Activated CD8-positive, alpha-beta T cell treated with anti-CD3 and anti-CD28 coated beads, Interleukin-2, amount 10 ng/mL, durations not matched to agents 7 days and 5 days (primary cell): ENCODE measurements at places on chromosomes 2 and 18.

DNA sequence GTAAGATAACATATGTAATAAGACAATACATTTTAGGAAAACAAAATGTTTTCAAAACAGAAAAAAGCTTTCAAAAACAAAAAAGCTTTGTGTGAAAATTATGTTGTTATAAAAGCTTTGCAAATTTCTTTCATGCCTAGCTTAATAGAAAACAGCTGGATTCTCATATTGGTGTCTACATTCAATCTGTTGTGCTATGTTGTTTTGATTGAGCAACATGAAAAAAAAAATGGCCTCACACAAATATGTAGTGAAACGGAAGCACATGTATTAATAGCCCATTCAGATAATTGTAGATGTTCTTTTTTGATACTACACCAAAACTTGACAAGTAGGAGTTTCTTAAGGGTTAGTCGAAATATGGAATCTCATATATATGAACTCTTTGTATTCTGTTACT, 197.5 kb downstream of the ZEB2 start:
- H3K36me3 ChIP-seq, result peaks cover 40% of the 10 kb centered on the region
- H3K27ac ChIP-seq, result no peak overlapping the region
- H3K27me3 ChIP-seq, result no peaks in the 10 kb centered on the region
- DNase-seq, result no peak

- peaks cover 55% of the 10 kb centered on the region for H3K27me3 ChIP-seq
- H3K36me3 ChIP-seq, result no peaks in the 10 kb centered on the region
- no peak overlapping the region for H3K27ac ChIP-seq
- H3K4me3 ChIP-seq, result no peak overlapping the region
Observed at GRCh38 chr2:218895326-218895725, 14.7 kb downstream of the WNT10A start.

DNA sequence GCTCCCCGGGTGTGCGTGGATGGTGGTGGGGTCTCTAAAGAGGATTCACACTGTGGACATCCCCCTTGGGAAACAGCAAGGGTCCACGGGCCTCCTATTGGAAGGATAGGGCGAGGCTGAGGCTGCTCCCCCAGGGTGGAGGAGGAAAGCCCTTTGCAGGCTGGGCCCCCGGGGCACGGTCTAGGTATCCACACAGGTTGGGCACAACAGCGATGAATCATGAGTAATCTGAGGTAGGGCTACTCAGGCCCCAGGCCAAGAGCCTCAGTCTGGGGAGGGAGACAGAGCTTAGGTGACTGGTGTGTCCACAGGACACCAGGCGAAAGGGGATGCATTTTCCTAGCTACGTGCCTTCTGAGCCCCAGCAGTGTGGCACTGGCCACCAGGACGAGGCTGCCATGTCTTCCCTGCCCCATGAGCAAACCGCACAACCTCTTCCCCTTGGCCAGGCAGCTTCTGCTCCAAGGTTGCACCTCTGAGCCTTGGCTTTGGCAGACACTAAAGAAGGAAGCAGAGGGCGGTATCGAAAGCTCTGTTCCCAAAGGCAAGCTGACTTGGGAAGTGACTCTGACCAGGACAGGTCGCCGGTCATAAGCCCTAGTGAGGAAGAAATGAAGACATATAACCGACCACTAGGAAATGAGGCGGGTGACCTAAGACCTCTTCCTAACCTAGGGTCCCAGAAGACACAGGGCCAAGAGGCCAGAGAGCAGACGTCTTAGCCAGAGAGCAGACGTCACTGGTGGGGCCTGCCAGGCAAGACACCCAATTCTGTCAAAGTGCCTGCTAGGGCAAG, 14.6 kb upstream of the SEMA4C start:
- H3K36me3 ChIP-seq, result no peaks in the 10 kb centered on the region
- H3K27ac ChIP-seq, result no peak overlapping the region
- H3K4me3 ChIP-seq, result no peak overlapping the region
- H3K27me3 ChIP-seq, result no peaks in the 10 kb centered on the region

DNA sequence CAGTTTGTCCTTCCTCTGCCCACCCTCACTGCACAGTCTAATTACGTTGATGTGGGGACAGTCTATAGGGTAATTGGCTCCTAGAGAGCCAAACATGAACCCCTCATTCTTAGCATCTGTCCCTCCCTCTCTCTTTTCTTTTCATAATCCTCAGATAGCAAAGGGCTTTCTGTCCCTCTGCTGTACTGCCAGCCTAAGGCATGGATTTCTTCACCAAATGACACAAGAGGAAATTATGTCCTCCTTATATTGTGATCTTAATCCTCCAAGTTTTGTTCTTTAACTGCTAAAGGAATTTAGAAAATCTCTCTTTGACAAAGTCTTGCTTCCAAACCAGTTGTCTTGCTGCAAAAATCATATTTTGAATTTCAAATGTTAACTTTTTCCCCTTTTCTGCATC, 18.5 kb downstream of the ANTXR1 start:
- peaks cover 44% of the 10 kb centered on the region for H3K27me3 ChIP-seq
- H3K4me1 ChIP-seq, result no peaks in the 10 kb centered on the region
- no peak for DNase-seq
- H3K36me3 ChIP-seq, result no peaks in the 10 kb centered on the region
- H3K27ac ChIP-seq, result no peak overlapping the region
- H3K4me3 ChIP-seq, result no peak overlapping the region

- peaks cover 45% of the 10 kb centered on the region for H3K27me3 ChIP-seq
- peak overlapping the region; percentile 73 for H3K4me3 ChIP-seq
Observed at GRCh38 chr2:238231809-238232208, 8.0 kb downstream of the HES6 start.
